RWPE1 (cell line): ENCODE measurements at places on chromosomes 12 and 14.

GRCh38 chr12:75579552-75579951 is 68.1 kb upstream of the KRR1 start:
- DNase-seq, result no peak

DNA sequence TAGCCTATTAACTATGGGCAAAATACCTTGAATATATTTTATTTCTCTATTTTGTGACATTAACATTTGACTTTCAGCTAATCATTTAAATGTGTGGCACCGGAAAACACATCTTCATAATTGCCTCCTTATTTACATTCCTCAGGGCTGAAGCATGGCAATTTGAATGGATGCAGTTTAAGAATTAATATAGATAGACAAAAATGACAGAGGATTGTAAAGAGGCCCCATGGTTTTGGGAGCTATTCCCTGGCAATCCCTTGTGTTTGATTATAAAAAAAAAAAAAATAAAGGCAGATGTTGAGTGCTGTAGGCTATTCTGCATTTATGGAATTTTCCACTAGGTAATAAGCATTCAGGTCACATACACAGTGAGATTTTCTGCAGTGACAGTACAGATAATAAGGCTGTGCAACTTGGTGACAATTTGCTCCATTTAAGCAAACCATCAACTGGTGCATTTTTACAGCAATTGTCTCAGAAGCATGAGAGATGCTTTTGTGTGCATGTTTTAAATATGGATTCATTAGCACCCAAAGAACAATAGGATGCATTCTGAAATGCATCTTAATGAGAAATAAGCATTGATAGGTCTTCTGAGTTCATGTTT is 123.2 kb upstream of the SLC38A4 start:
- no peak for DNase-seq

DNA sequence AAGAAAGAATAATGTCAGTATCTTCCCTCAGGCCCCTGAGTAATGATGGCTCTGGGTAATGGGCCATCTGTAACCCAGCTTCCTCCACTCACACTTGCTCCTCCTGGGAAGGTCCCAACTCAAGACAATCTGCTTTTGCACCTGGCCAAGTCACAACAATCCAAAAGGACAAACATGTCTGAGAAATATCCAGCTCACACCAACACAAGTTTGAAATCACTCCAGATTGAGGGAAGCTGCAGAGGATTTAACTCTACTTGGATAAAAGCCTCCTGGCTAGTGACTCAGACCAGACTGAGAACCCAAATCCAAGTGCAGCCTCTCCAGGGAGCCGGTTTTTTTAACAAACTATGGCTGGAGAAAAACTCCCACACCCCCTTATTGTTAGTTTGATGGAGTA is 34.2 kb downstream of the RTRAF start:
- no peak for DNase-seq

DNA sequence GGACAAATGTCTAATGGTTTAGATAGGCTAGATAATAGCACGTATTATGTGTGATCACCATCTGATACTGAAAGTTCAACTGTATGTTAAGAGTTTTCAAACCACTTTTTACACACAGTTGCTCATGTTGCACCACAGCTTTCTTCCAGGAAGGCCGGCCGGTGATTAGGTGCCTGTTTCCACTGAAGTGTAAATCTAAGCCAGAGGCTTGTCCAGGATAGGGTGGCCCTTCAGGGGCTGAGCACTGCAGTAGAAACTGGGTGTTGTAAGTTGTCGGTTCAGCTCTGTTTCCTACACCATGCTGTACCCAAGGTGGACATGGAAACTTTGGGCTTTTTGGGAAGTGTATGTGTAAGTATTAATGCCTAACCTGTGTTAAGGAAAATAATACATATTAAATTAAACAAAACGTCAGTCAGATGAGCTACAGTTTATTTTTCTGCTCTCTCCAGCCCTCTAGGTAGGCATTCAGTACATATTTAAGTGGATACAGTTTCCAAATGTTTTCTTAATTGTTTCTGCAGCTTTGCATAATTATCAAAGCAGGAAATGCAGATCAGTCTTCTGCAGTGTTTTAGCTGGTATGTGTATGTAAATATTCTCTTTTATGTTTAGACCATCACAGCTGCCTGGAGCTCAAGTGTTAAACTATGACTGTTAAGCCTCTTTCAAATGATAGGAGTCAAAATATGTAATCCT is 30.9 kb downstream of the TDP1 start:
- no peak for DNase-seq

GRCh38 chr14:30621354-30621939 is 672 bp upstream of the SCFD1 start:
- peak; percentile 8 for DNase-seq

DNA sequence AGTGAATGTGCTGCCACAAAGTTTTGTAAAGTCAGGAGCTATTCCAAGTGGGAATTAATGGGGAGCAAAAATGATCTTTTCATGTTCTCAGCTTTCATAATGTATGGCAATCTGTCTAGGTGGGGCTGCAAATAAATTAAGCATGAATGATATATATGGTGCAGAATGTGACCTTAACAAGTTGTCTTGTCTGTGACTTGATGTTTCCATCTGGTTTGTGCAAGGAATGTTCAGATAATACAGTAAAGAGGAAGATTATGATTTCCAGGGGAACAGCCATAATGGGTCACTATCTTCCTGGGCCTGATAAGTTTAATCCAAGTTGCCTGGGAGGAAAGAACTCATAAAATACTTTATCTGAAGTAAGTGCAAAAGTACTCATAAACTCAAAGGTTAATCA is 1815.8 kb upstream of the FLRT2 start:
- DNase-seq, result no peak

DNA sequence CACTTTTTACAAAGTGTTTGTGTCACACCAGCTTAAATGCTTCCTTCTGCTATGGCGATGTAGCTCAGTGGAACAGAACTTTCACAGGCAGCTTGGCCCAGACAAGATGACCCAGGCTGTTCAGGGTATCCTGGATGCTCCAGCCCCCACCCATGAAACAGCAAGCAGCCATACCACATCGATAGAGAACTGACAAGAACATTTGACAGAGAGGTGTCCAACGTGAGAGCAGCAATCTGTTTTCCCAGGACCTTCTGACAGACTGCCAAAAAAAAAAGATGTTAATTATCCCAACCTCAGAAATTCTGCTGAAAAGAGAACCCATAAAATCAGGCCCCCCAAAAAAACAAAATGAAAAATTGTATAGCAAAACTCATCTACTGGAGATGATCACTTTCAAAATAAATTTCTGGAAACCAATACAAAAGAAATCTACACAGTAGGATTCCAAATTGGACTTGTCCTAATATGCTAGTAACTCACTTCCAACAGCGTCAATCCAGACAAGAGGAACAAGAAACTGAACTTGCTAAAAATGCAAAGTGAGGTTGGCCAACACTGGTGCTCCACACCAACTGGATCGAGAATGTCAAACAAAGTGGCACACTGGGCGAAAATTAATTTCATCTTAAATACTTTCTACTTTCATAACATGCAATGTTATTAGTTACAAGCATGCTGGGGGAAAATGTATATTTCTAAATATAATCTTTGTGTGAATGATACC is 118.8 kb downstream of the DPF3 start:
- DNase-seq, result no peak

DNA sequence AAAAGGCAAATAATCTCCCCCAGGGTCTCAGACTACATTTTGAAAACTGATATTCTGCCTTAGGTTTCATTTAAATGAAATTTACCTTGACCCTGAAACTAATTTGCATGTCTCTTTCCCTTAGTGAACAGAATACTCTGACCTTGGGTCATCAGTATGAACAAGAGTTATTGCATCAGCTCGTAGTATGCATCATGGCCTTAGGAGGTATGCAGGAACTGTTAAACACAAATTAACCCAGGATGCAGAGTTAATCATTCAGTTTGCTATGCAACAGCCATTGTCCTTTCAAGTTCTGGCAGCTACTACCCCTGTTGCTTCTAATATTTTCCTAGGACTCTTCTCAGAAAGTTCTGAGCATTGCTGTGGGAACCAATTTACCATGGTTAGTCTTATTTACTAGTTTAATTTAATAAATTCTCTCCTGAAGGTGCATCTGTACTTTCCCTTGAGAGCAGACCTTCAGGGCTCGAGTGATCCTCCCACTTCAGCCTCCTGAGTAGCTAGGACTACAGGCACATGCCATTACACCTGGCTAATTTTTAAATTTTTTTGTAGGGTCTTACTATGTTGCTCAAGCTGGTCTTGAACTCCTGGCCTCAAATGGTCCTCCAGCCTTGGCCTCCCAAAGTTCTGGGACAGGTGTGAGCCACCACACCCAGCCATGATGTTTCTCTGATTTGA is 126.7 kb downstream of the TTC6 start:
- DNase-seq, result peak; percentile 18

- DNase-seq, result no peak
Measured at GRCh38 chr12:108638141-108638827, 4.6 kb upstream of the SELPLG start.

DNA sequence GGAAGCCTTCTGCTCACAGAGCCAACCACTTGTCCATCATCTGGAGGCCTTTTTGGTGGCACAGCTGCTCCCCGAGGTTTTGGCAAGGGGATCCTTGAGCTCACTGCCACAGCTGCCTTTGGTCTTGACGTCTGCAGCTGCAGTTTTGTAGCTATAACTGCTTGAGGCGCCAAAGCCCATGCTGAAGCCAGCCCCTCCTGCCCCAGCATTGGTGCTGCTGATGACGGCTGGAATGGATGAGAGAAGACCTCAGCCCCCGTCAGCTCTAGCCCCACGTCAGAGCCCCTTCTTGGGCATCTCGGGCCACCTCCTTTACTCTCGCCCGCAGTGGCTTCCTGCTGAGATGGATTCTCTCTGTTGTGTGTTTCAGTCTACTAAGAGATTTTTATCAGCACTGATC is 12.3 kb upstream of the KRT74 start:
- DNase-seq, result no peak

- DNase-seq, result no peak
Measured at GRCh38 chr14:34425095-34425851, 36.8 kb downstream of the SPTSSA start.

DNA sequence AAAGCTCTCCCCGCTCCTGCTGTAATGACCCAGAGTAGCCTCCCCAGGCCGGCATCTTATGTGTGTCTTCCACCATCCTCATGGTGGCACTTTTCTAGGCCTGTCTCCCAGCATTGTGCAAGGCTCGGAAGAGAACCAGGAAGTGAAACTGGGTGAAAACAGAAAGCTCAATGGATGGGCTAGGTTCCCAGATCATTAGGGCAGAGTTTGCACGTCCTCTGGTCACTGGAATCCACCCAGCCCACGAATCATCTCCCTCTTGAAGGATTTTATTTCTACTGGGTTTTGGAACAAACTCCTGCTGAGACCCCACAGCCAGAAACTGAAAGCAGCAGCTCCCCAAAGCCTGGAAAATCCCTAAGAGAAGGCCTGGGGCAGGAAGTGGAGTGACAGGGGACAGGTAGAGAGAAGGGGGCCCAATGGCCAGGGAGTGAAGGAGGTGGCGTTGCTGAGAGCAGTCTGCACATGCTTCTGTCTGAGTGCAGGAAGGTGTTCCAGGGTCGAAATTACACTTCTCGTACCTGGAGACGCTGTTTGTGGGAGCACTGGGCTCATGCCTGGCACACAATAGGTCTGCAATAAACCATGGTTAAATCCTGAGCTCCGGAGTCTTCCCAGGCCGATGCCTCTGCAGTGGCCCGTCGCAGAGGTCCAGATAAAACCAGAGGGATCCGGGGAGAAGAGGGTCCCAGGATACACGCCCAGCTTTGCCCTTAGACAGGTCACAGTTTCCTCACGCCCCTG is 15.6 kb downstream of the ACVRL1 start:
- DNase-seq, result no peak

- DNase-seq, result peak; percentile 27
Measured at GRCh38 chr12:102948941-102949352, 8.5 kb upstream of the ASCL1 start.

GRCh38 chr14:50099335-50099734 is 17.0 kb downstream of the VCPKMT start:
- DNase-seq, result peak; percentile 59

DNA sequence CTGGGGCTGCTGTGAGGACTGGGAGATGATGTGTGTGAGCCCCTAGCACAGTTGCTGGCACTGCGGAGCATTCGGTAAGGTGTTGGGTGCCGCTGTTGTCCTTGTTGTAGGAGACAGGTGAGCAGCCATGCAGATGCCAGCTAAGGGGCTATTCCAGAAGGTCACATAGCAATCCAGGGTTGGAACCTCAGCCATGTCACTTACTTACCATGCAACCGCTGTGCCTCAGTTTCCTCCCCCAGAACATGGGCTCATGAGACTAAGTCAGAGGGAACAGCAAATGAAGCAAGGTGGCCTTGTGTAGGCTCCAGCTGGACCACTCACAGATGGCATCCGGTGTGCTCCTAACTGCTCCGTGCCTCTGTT is 13.2 kb downstream of the DTX1 start:
- DNase-seq, result no peak

- peak; percentile 59 for DNase-seq
Measured at GRCh38 chr14:77498120-77498979, at the start of gene ISM2. ISM2 (minus strand) TSS chr14:77498816; CDS start chr14:77498793, 23 bp downstream.

- no peak for DNase-seq
Measured at GRCh38 chr14:54333511-54333910, 63.3 kb upstream of the CDKN3 start.

- no peak for DNase-seq
Measured at GRCh38 chr12:101891462-101891971, 14.1 kb downstream of the DRAM1 start.

DNA sequence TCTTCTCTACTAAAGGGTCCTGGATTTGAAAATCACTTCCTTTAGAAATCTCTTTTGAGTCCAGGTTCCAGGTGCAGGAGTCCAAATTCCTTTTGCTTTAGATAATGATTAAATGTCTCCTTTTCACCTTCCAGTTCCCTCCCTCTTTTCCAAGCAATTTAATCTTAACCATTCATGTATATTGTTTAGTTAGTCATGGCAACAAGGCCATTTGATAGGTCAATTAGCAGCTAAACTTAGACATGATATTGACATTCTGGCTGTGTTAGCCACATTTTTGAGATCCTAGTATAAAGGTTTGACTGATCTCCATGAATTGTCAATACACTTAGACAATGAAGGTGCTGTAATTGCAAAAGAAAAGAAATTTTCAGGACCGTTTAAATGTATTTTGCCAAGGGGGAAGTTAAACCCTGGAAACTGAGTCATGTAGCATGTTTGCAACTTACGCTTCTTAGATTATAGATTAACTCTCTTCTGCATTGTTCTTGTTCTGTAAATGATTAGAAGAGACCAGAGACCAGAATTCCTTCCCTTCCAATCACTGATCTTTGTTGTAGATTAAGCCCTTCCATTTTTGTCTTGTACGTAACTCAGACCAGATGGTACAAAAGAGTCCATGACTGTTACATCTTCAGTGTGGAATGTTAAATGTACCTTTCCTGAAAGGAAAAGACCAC is 12.4 kb upstream of the C12orf75 start:
- no peak for DNase-seq

- peak; percentile 48 for DNase-seq
Measured at GRCh38 chr14:55160989-55161388, 30.4 kb downstream of the DLGAP5 start.

DNA sequence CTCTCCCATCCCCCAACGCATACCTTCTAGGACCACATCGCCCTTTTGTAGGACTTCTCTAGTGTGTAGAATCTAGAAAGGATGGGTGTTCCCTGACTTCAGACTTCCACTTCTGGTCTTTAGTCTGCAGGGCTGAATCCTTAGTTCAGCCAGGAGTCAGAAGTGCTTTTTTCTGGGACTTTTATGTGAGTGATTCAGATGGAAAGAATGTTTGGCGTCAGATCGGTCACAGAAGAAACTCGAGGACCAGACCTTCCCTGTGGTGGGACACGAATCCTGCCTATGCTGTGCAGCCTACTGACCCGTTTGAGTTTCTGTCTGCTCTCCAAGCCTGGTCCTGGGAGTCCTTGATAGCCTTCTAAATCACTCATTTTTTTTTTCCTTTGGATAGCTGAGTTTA is 165.4 kb upstream of the SSTR1 start:
- DNase-seq, result no peak

- DNase-seq, result no peak
Measured at GRCh38 chr12:53174881-53175491, 5.5 kb upstream of the ZNF740 start.

- no peak for DNase-seq
Measured at GRCh38 chr14:25048170-25049016, 1.6 kb downstream of the STXBP6 start.
